Upper lobe of left lung (tissue), 6 donors: ENCODE measurements at places on chromosomes 13 and 19.
A peak's percentile ranks its signal among the peaks of the same experiment; 100 is the strongest.

DNA sequence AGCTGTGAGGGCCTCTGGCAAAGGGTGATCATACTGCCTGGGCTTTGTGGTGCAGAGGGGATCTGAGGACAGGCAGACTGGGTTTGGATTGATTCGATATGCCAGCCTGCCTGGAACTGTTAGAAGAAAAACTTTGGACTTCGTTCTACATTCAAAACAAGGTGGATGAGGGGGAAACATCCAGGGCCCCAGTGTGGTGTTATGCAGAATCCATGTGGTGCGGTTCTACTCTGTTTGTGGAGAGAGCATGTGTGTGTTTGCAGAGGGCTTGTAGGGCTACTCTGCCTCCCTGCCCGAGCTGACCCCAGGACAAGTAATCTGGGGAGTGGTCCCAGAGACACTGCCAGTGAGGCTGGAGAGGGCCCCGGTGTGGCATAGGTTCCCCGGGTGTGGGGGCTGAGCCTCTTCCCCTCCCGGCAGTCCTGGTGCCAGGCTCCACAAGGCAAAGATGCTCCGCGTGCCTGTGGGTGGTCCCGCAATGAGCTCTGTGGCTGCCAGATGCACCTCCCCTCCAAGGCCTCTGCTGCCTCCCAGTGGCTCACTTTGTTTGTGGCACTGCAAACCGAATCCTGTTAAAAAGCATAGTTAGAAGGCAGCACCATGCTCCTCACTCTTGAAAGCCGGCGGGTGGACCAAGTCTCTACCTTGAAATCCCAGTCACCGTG is 22.3 kb upstream of the TFDP1 start:
- peak; percentile 38 for DNase-seq

DNA sequence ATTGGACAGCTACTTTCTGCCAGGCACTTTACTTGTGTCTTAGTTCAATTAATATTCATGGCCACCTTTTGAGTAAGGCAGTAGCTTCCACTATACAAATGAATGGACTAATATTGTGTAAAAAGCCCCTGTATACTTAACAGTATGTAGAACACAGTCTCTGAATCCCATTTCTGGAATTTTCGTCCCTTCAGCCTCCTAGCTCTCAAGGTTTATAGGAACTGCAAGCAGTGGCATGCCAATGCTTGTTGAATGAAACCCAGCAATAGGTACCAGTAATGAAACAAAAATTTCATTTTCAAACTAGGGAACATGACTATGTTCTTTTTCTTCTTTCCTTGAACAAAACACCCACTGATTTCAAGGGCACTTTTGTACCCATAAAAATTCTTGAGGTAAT is 361.6 kb downstream of the TDRD3 start:
- no peak for DNase-seq

DNA sequence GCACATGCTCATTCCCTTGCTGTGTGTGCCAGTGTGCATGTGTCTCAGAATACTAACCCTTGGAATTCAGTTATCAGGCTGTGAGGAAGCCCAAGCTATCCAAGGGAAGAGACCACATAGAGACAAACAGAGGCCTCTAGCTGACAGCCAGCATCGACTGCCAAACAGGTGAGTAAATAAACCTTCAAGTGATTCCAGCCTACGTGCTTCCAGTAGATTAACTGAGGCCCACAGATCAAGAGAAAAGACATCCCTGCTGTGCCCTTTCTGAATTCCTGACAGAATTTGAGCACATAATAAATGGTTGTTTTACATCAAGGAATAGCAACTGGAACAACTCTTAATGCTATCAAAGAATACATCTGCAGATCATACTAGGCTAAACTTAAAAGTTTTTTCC is 17.5 kb downstream of the ZC3H13 start:
- DNase-seq, result no peak

DNA sequence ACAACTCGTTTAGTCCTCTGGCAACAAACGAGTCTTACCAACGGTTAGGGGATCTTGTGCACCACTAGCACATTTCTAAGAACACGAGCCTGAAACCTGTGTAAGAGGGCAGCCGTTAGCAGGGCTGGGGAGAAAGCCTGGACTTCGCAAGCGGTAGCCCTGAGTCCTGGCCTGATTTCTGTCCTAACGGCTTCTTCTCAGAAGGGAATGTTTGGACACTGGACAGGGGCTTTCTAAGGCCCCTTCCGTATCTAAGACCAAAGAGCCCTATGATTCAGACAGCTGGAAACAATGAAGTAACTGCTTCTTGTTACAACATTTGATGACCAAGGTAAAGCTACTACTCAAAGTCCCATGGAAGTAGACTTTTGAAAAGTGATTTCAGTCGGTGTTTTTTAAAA is 2.2 kb downstream of the ANKRD10 start:
- no peak for DNase-seq

- no peak for DNase-seq
Observed at GRCh38 chr13:31781064-31781463, 41.7 kb downstream of the RXFP2 start.

DNA sequence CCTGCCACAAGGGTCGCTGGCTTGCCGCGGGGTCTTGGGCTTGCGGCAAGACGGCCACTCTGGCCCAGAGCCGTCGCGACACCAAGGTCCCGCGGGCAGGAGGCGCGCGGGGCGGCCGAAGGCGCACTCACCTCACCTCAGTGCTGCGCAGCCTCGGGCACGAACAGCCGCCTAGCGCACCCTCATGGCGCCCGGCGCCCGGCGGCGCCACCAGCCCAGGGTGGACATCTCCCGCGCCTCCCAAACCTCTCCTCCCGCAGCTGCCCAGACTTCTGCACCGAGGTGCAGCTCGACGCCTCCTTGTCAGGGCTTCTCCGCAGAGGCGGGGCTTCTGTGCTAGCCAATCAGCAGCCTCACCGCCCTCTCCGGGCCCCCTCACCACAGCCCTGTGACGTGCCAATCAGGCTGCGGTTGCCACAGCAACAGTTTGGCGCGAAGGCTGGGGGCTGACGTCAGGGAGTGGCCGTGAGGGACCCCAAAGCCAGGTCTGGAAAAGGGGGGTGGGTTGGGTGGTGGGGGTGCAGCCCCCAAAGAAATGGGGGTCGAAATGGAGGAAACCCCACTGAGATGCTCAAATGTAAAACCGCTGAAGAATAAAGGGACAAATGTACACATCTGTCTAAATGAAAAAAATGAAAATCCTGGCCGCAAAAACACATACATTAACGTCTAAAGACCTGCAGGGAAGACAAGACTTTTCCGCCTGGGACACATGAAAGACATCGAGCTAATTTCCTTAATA is at the start of the genes PEG3 and ZIM2:
PEG3 (minus strand) TSS at position 276 of the 742 bp plus-strand sequence. CDS start 16,071 bp downstream, outside the sequence.
ZIM2 (minus strand) TSS at position 276 of the 742 bp plus-strand sequence. CDS start 16,449 bp downstream, outside the sequence.
- DNase-seq, result peak; percentile 29

DNA sequence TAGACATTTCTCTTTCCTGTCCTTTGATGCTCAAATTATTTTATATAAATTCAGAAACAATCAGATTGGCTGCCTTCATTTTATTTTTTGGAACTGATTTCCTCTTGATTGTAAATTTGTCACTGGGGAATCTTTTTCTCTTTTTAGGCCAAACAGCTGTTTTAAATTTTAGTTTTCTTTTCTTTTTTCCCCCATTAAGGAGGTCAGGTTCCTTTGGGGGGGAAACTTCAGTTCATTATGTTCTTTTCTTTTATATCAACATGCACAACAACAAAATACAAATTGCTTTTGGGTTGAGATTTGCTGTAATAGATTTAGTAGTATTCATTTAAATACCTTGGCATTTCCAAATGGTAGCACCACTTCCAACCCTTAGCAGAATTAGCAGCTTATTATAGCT is 264.8 kb upstream of the SPRY2 start:
- no peak for DNase-seq

GRCh38 chr13:103516015-103516795 is 450.0 kb upstream of the SLC10A2 start:
- DNase-seq, result no peak

- no peak for DNase-seq
Observed at GRCh38 chr13:22235285-22235949, 564.5 kb downstream of the FGF9 start.

GRCh38 chr19:45147835-45148676 is 12.7 kb downstream of the NKPD1 start:
- DNase-seq, result no peak

DNA sequence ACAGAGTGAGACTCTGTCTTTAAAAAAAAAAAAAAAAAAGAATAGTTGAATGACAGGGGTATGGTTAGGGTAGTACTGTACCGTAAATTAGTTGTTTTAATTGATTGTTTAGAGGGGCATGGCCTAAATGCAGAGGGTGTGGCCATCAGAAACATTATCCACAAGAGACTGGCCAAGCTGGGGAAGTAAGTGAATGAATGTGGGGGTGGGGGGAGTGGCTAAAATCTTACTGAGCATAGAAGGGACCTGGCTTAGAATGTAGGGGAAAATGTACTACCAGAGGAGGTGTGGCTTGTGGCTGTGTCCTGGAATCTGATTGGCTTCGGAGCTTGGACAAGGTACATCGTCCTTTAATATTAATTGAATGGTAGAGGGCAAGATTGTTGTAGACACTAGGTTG is 3.8 kb downstream of the BCL2L12 start:
- DNase-seq, result no peak

DNA sequence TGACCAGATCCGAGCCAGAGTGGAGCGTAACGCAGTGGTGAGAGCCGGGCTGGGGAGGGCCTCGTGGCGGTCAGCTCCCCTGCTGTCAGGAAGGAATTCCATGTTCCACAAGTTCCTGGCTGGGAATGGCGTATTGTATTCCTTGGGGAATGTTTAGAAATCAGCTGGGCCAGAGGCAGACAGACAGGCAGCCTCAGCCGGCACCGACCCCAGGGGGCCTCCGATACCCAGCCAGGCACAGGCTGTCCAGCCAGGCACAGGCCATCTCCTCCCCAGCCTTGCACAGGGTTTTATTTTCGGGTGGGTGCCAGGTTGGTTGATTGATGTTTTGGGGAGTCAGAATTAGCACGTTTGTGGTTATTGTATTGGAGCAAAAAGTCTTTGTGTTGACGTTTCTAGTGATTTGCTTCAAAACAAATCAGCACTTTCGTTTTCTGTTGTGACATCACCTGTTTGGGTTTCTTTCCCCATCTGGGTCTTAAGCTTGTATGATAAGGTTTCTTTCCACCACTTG is 126.6 kb upstream of the MCF2L start:
- DNase-seq, result no peak

- DNase-seq, result no peak
Observed at GRCh38 chr13:25453850-25454365, 82.1 kb downstream of the ATP8A2 start.

DNA sequence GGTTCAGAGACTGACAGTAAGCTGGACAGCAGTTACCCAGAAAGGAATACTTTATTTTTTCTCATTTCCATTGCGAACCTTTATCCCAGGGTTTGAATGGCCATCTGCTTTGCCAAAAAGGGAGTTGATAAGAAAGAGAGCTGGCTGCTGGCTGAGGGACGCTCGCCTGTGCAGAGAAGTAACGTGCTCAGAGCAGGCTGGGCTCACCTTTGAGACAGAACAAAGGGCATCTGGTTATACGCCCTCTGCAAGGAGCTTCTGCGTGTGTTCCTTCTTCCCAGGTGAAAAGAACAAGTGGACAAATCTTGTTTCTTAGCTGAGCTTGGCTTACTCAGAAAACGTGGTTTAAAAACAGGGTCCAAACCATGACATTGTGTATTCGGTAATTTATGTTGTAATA is 47.4 kb downstream of the EFNB2 start:
- no peak for DNase-seq

GRCh38 chr13:77492982-77493381 is 42.5 kb upstream of the SCEL start:
- DNase-seq, result no peak

GRCh38 chr19:34673590-34673989 is 3.4 kb downstream of the SCGB2B2 start:
- DNase-seq, result no peak

- no peak for DNase-seq
Observed at GRCh38 chr13:35976126-35976525, 155.1 kb downstream of the DCLK1 start.

DNA sequence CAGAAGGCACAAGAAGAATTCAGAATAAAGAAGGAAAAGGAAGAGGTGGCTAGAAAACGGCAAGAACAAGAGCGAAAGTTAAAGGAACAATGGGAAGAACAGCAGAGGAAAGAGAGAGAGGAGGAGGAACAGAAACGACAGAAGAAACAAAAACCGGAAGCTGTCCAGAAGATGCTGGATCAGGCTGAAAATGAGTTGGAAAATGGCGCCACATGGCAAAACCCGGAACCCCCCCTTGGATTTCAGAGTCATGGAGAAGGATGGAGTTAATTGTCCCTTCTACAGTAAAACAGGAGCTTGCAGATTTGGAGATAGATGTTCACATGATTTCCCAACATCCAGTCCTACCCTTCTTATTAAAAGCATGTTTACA is 6.7 kb downstream of the CD209 start:
- no peak for DNase-seq

DNA sequence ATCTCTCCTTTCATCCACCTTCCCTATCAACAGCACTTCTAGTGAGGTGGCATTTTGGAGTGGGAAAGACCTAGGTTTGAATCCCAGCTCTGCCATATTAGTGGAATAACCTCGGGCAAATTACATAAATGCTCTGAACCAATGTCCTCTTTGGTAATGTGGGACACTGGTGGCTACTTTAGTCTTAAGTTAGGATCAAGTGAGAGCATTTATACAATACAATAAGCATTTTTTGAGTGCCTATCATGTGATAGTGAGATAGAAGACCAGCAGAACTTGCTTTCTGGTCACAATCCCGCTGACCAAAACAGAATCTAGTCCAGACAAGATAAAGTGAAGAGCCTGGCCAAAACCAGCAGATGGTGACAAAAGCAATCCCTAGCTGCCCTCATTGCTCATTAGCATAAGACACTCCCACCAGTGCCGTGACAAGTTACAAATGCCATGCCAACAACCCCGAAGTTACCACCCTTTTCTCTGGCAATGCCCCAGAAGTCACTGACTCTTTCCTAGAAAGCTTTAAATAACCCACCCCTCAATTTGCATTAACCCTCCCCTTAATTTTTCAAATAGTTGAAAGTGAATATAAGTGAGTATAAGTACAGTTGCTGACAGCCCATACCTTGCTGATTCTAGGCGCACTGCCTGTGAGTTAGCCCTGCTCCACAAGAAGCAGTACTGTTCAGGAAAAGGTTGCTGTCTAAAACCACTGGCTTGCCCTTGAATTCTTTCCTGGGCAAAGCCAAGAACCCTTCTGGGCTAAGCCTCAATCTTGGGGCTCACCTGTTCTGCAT is 28.9 kb upstream of the KPNA3 start:
- no peak for DNase-seq
